ENCODE measurements at places on chromosomes 2 and 18.

DNA sequence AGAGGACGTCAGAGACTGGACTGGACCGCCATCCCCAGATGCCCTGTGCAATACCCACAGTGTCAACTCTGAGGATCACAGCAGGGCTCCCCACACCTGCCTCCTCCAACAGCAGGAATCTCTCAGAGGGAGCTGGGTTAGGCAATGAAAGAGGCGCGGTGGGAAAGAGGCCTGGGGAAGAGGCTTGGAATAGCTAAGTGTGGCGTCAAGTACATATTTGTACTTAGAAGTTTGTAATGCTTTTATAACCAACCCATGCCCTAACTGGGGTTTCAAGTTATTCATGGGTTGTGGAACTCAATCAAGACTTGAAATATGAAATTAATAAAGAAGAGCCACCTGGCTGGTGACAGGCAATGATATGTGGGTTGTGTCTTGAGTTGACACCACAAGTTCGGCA, 28.7 kb downstream of the CYP26B1 start:
- DNase-seq: no peak

DNA sequence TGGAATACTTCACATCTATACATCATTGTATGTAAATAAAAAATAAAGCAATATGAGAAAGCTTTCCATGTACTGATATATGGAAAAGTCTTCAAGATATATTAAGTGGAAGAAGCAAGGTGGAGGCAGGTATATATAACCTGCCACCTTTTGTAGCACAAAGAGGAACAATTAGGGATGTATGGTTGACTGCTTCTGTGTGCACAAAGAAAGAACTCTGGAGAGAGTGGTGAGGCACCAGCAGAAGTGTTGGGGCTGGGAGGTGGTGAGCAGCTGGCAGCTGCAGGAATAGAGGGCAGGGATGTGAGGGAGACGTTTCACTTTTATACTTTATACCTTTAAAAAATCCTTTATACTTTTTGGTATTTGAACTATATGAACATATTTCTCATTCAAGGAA, 26.1 kb downstream of the KIF5C start:
- no peak for DNase-seq

GRCh38 chr2:31263636-31264190, 29.8 kb downstream of the EHD3 start:
- DNase-seq: no peak

- DNase-seq: peak; percentile 48
Observed at GRCh38 chr2:105087273-105087672, 49.4 kb downstream of the MRPS9 start.

DNA sequence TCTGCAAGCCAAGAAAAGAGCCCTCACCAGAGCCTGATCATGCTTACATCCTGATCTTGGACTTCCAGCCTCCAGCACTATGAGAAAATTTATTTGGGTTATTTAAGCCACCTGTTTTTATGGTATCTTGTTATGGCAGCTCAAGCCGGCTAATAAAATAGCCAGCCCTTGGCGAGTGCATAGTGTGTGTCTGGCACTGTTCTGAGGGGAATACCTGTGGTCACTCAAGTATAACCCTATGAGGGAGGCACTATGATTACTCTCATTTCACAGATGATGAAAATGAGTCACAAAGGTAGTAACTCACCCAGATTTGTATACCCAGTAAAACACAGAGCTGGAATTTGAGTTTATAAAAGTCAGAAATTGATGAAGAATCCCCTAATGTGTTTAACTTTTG, 556.9 kb upstream of the SETBP1 start:
- no peak for DNase-seq

DNA sequence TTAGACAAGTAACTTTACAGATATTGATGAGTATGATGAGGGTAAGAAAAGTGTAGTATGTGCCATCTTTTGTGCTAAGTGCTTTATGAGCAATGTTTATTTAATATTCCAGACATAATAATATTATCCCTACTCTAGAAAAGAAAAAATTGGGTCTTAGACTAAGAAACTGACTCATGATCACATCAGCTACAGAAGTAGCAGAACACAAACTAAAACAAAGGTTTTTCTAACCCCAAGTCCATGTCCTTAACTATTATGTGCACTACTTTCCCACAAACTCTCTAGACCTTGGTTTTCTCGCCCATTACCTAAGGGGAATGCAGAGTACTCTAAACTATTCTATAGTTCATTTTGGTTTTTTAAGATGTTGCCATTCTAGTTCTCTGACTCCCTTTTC, 64.5 kb downstream of the BAZ2B start:
- DNase-seq: no peak

- no peak for DNase-seq
Observed at GRCh38 chr18:49723648-49724180, 89.6 kb downstream of the ACAA2 start.

DNA sequence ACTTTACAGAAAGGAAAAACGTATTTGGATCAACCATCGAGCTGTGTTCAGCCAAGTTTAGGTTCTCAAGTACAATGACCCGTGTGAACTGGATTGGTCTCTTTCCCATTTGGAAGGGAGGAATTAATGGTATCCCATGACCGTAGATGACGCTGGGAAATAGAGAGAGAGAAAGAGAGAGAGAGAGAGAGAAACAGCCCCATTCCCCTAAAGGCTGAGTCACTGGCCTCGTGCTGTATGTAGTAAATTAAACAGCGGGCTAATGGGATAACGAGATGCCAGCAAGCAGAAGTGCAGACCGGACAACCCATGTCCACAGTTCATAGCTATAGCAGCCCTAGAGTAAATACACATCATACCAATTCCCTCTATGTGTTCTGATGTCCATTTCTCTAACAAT, 99.6 kb downstream of the BCL11A start:
- DNase-seq: no peak

DNA sequence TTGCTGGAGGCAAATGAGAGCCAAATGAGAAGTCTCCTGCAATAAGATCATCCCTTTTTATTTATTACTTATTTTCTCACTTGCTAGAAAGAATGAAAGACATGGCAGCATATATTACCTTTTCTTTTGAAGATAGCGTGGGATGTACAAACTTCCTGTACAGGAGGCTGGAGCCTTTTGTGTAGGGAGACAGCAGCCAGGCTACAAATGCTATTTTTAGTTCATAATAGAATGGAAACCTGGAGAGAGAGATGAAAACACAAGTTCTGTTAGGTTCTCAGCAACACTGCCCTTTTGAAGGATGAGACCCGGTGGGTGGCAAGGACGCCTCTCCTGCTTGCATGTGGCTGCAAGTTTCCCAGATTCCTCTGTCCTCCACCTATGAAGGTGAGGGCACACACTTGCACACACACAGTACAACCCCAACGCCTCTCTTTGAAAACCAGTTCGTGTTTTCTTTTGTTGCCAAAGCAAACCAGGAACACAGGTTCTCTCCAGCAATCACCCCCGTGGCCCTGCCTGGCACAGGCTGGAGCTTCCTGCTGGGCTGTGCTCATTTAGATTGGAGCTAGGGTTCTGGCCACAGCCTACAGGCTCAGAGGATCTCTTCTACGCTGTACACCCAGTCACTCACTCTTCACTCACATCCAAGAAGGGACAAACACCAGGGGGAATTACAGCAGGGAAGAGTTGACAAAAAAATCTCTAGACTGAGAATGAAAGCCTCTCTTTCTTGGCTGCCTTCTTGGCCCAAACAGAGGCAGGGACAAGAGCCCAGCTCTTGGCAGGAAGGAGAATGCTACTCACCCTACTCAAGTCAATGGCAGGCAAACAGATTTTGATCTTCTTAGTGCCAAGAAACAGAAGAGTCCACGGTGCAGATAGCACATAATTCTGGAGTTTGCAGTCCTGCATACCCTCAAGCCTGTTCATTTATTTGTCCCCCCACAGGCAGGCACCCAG, 55.6 kb downstream of the MRPL35 start:
- DNase-seq: no peak

DNA sequence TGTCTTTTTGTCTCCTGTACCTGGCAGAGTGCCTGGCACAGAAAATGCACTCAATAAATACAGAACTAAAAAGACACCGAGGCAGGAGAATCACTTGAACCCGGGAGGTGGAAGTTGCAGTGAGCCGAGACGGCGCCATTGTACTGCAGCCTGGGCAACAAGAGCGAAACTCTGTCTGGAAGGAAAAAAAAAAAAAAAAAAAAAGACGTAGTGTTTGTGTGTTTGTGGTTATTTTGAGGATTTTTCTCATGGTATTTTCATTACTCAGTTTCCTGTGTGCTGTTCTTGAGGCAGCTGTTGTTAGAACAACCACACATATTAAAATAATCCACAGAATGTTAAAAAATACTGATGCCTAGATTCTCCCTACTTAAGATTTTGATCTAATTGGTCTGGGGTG, 519.2 kb upstream of the SPHKAP start:
- no peak for DNase-seq

DNA sequence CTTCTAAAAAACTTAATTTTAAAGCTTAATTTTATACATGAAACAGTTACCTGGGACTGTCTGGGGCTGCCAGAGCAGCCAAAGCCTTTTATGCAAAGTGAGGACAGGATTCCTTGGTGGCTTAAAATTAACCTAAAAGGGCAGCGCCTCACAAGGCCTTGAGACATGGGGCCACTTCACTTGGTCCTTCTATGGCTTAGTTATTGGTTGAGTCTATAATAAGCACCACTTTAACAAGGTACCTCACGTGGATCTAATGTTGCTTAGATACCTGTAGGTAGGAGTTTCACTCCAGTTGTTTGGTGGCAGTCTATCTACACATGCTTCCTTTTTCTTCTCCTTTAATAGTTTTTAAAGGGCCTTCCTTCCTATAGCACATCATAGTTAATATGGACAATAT, 51.6 kb downstream of the EIF2AK3 start:
- DNase-seq: no peak

DNA sequence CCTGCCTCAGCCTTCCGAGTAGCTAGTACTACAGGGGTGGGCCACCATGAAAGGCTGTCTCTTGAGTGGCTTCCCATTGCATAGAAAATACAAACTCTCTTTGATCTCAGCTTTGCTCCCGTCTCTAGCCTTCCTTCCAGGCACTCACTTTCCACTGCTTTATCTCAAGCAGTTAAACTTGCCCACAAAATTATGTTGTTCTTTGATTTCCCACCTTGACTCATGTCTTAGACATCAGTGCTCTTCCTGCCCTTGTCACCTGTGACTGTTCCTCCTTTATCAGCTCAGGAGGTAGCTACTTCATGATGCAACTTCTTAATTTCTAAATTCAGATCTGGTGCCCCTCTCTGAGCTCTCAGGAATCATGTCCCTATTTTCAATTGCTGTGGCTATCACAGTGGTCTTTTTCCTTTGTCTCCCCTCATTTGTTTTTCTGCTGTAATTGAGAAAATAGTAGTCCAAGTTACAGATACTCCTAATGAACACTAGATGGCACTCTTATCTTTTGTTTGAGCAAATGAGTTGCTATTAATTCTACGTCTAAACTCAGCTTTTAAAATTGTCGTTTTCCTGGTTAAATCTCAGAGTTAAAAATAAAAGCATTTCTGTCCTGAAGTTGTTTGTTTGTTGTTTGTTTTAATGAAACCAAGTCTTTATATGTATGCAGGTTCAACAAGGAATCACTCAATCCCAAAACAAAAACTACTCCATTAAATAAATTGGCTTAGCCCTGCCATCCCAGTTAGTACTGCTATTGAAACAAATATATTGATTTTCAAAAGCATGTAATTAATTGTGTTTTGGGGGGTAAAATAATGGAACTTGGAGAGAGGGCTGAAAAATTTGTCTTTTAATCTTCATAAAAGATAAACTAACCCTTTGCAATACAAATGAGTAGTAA, 46.9 kb upstream of the GREB1L start:
- peak; percentile 62 for DNase-seq

DNA sequence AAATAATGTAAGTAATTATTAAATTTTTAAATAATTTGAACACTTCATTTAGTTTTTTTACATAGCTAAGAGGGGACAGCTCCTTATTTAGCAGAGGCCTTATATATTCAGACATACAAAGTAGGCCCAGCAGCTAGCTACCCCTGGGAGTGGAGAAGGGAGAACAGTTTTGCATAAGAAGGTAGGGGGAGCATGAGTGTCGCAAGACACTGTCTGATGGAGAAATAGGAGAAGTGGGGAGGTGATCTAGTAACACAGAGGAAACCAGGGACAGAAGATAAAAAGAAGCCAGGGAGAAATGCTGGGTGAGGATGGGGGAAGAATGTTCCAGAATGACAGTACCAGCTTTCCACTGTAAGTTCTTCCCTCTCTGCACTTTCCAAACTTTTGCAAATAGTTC, 16.0 kb upstream of the RGPD4 start:
- no peak for DNase-seq

DNA sequence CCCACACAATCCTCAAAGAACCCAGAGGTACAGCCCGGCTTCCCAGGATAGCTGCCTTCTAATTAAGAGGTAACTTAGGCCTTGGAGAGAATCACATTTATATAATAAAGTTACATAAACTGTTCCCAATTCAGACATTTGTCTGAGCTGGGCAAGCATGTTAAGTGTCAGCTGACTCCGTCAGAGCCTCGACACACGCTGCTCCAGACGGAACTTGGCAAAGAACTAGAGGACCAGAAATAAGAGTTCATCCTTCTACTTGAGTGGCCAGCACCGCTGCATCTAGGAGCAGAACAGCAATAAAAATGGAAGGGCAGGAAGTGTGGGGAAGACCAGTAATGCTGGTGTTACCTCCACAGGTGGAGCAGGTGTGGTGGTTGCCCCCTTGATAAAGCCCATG, 80.5 kb downstream of the MYO5B start:
- no peak for DNase-seq

DNA sequence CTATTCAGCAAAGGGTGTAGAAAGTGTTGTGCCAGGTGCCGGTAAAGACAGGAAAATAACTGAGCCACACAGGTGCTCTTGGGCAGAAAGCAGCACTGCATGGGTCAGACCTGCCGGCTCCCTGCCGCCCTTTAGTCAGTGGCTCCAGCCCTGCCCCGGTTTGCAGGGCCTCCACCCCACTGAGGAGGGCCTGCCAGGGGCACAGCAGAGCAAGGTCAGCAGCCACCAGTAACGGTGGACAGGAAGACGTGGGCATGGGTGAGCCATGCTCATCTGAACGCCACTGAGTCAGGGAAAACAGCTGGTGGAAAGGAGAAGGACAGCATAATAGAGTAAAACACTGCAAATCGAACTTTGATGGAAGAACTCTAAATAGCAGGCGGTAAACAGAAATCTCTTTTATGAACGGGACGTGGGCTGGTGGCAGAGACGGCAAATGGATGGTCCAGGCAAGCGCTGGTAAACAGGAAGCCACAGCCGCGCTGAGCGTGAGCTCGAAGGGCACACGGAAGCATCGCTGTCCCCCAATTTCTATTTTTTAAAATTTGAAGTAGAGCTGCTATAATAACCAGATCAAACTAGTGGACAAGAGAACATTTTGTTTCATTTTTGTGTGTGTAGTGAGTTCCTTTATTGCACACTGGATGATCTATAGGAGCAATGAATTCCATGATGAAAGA, 141.8 kb upstream of the ALKAL2 start:
- DNase-seq: no peak

- DNase-seq: no peak
Observed at GRCh38 chr18:79367989-79368388, 27.7 kb upstream of the NFATC1 start.

GRCh38 chr2:241072553-241073165, 29.4 kb downstream of the MTERF4 start:
- no peak for DNase-seq

DNA sequence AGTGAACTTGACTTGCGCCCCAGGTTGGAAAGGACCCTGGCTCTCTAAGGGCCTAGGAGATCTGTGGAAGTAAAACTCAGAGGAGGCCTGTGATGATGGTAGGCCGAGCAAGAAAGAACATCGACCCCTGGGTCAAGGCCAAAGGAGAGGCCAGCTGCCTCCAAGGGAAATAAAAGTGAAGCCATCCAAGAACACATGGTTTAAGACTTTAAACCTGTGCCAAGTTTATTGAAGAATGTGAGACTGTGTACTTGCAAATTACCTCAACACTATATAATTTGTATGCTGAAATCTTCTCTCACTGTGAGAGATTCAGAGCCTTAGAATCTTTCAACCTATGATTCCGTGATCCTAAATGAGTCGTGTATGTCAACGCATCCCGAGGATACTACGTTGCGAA, 40.7 kb upstream of the COBLL1 start:
- DNase-seq: no peak
